ENCODE measurements at places on chromosomes 2 and 18.

DNA sequence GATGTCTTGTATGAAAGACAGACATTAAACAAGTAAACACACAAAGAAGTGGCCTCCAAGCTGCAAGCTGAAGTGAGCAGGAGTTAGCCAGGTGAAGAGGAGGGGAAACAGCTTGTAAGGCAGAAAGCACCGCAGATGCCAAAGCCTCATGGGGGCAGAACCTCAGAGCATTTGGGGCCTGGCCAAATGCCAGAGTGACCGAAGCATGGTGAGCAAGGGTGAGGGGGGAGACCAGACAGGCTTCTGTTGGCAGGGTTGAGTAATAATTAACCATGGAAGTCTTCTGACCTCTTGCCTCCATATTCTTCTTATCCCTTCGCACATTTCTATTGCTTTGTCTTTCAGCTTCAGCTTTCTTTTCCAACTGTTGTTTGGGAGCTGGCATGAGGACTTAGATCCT, 5.6 kb downstream of the QPCT start:
- DNase-seq, result no peak
- no peaks in the 10 kb centered on the region for H3K36me3 ChIP-seq
- H3K4me1 ChIP-seq, result peaks cover 4% of the 10 kb centered on the region
- no peaks in the 10 kb centered on the region for H3K27me3 ChIP-seq
- H3K4me3 ChIP-seq, result no peak overlapping the region

GRCh38 chr2:109527846-109528705, 85.7 kb downstream of the SEPTIN10 start:
- no peaks in the 10 kb centered on the region for H3K27me3 ChIP-seq
- no peak overlapping the region for H3K4me3 ChIP-seq
- H3K27ac ChIP-seq, result no peak overlapping the region
- no peak for DNase-seq
- H3K4me1 ChIP-seq, result peaks cover 18% of the 10 kb centered on the region

DNA sequence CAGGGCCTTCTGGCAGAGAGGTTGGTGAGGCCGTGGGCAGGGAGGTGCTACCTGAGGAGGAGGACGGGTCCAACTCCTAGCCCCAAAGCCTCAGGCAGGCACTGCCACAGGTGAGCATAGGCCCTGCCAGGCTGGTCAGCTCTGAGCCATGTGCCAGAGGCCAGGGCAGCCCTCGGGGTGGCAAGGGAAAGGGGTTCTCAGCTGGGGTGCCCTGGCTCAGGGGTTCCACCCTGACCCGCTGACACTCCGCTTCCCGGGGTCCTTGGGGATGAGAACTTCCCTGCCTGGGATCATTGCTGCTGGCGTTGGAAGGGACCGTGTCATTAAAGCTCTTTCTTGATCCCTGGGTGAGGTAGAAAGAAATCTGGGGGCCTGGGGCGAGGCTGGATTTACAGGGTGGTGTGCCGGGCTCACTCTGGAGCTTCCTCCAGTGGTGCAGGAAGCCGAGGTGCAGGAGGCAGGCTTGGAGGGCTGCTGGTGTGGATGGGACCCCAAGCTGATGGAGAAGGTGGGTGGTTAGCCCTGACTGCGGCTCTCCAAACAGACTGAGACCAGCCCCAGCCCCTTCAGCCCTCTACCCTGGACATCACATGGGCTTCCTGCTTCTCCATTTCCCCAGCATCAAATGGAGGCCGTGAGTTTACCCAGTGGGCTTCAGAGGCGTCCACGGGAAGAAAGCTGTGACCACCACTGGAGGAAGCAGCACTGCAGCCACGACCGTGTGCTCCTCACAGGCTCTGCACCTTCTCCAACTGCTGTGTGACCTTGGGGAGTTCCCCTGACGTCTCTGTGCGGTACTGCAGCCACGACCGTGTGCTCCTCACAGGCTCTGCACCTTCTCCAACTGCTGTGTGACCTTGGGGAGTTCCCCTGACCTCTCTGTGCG, 295.2 kb downstream of the NDUFA10 start:
- H3K36me3 ChIP-seq, result no peaks in the 10 kb centered on the region
- H3K27me3 ChIP-seq, result no peaks in the 10 kb centered on the region
- no peak overlapping the region for H3K27ac ChIP-seq
- DNase-seq, result no peak
- H3K4me1 ChIP-seq, result no peaks in the 10 kb centered on the region

GRCh38 chr2:157900203-157900602, 24.1 kb upstream of the ACVR1 start:
- H3K4me1 ChIP-seq, result peaks cover 5% of the 10 kb centered on the region
- H3K4me3 ChIP-seq, result no peak overlapping the region
- no peaks in the 10 kb centered on the region for H3K36me3 ChIP-seq
- no peak for DNase-seq
- H3K27ac ChIP-seq, result no peak overlapping the region

DNA sequence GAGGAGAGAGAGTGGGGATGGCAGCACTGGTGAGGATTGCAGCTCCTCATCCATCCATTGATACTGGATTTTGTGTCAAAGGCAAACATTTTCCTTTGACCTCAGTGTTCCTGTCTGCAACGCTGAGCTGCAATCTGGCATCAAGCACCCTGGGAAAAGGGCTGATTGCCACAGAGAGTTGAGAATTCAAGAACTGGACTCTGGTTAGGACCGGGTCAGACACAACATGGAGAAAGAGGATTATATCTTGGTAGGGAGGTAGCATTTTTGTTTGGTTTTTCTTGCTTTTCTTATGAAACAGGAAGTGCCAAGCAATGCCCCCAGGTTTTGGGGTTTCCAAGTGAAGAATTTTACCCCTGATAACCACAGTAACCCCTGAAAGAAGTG, 81.9 kb upstream of the PKDCC start:
- peak overlapping the region; percentile 92 for H3K27ac ChIP-seq
- no peaks in the 10 kb centered on the region for H3K27me3 ChIP-seq
- H3K36me3 ChIP-seq, result no peaks in the 10 kb centered on the region
- peak; percentile 71 for DNase-seq

GRCh38 chr2:25885933-25886332, 7.6 kb upstream of the ASXL2 start:
- no peaks in the 10 kb centered on the region for H3K27me3 ChIP-seq
- H3K27ac ChIP-seq, result no peak overlapping the region
- H3K4me3 ChIP-seq, result no peak overlapping the region
- no peak for DNase-seq

DNA sequence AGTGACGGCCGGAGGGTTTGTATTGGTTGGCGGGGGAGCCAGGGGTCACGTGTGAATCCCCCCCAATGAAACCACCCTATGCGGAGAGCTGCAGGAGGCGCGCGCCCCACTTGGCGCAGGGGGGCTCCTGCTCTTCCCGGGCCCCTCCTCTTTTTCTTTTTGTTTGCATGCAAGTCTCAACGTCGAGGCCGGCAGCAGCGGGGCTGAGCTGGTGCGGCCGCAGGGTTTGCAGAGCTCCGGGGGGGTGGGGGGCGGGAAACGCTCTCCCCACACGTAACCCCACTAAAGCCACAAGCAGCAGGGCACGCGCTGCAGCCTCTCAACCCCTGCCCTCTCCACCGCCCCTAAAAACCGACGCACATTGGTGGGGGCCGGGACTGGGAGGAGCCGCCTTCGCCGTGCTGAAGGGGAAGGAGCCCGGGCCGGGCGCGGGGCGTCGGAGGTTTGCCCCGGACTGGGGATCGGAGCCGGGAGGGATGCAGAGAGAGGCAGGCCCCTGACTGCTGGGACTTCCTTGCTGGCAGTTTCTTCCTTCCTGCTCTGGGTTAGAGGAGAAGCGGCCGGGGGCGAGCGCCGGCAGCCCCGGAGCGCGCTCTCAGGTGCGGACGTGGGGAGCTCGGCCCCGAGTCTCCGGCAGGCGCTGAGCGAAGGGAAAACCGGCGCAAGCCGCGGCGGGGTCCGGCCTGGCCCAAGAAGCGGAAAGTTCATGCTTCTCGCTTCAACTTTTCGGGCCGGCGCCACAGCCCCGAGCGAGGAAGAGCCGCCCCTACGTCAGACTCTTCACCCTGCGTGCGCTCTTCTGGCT, 864 bp downstream of the LBH start:
- H3K36me3 ChIP-seq, result no peaks in the 10 kb centered on the region
- H3K27ac ChIP-seq, result peak overlapping the region; percentile 91
- H3K27me3 ChIP-seq, result no peaks in the 10 kb centered on the region
- peak overlapping the region; percentile 76 for H3K4me3 ChIP-seq

GRCh38 chr2:171505374-171505773, 16.9 kb upstream of the CYBRD1 start:
- H3K4me1 ChIP-seq, result no peaks in the 10 kb centered on the region
- H3K27me3 ChIP-seq, result no peaks in the 10 kb centered on the region
- no peaks in the 10 kb centered on the region for H3K36me3 ChIP-seq
- no peak overlapping the region for H3K4me3 ChIP-seq
